Pancreas (tissue), 10 donors: ENCODE measurements at places on chromosomes 2 and 18.
A peak's percentile ranks its signal among the peaks of the same experiment; 100 is the strongest.

DNA sequence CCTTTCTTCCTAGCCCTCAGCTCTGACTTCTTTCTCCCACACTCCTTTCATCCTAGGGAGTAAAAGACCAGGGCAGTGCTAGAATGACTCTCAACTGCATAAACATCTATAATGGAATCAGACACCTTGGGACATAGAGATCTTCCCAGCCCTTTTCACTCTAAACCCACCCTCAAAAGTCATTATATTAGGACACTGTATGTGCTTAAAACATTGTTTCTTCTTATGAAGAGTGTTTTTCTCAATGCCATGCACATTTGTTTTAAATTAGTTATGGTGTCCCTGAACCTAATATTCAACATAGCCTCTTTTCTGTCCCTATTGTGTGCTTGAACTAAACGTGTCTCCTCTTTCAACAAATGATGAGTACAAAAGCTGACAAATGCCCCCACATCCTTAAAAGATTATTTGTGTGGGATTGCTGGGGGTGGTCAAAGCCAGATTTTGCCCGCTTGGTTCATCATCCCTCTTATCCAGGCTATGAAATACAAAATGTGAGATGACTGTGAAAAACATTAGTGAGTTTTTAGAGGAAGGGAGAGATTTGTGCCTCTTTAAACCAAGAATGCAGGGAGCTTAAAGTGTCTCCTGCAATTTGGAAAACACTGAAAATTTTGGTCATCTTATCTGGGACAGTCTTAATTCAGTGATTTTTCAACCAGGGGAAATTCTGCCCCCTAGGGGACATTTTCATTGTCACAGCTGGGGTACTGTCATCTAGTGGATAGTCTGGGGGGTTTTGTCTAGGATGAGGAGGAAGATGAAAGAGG lies 29.0 kb downstream of the SERPINB5 start:
- no peak for DNase-seq

- no peak for DNase-seq
Observed at GRCh38 chr2:236940497-236940896, 145.2 kb upstream of the COPS8 start.

GRCh38 chr2:8312861-8313830 lies 368.7 kb upstream of the ID2 start:
- DNase-seq: no peak

- DNase-seq: no peak
Observed at GRCh38 chr18:24497031-24497754, 36.8 kb downstream of the HRH4 start.

- no peak for DNase-seq
Observed at GRCh38 chr2:189802396-189802912, 18.2 kb downstream of the PMS1 start.

- DNase-seq: no peak
Observed at GRCh38 chr2:5467178-5467905, 224.8 kb upstream of the SOX11 start.

GRCh38 chr2:205914213-205915129 lies 171.5 kb downstream of the INO80D start:
- no peak for DNase-seq

- no peak for DNase-seq
Observed at GRCh38 chr18:44502221-44502620, 178.5 kb upstream of the SETBP1 start.

DNA sequence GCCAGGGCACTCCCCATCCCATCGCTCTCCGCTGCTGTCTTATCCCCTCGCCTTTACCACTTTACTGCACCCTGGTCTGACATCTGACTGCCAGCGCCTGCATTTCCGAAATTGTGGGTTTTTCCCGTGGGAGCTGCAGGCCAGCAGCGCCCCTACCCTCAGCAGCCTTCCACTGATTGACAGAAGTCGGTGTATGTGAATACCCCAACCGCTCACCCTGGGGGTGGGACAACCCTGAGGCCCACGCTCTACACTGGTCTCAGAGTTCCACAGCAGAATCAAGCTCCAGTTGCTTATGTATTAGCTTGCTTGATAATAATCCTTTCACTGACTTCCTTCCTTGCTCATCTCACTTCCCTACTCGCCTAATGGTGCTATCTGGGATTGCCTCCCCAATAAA lies 62.0 kb downstream of the POLE4 start:
- no peak for DNase-seq

- DNase-seq: peak; percentile 86
Observed at GRCh38 chr18:79924814-79925731, 26.4 kb downstream of the SLC66A2 start.

GRCh38 chr2:219286436-219287115 lies 7.4 kb downstream of the DNAJB2 start:
- no peak for DNase-seq

DNA sequence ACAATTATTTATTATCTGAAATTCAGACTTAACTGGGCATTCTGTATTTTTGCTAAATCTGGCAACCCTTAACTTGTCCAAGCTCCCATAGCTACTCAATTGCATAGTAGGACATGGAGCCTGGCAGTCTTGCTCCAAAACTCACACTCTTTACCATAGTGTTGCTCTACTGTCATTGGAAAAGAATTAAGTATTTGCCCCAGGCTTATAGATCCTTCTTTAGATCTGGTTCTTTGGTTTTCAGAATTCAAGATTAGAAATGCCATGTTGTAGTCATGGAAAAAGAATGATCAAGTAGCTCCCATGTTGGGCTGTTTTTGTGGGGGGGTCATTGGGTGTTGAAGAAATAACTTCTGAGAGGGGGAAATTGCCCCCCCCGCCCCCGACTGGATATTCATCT lies 240.9 kb downstream of the WDPCP start:
- DNase-seq: no peak

DNA sequence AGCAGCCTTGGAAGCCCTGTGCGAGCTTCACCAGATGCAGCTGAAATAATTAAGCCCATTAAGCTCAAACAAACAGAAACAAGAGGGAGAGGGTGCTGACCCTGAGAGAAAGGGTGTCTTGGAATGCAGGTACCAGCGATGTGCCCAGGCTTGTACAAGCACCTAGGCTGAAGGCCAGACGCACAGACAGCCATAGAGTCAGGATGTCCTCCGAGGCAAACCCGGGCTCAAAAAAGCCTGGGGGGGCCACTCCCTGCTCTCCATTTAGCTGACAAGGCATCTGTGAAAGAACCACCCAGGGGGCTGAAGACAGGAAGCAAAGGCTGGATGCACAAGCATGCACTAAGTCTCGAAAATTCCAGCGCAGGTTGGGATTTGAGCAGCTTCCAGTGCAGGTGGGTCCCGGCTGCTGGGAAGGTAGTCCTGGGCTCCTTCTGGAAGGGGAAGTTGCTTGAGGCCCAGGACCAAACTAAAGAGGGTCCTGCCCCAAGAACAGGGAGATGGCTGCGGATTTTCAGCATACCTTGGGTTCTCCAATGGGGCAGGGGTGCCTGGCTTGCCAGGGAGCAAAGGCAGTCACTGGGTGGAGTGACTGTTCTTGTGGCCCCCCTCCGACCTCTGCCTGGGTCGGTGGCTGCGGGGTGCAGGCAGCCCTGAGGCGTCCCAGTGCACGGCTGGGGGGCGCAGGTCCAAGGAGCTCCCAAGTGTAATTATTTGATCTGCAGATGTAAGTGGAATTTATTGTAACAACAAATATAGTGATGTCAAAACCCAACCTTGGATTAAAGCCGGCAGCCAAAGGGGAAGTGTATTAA lies 5.9 kb downstream of the GBX2 start:
- no peak for DNase-seq

GRCh38 chr2:96558061-96558460 lies 21.5 kb downstream of the ARID5A start:
- no peak for DNase-seq

- no peak for DNase-seq
Observed at GRCh38 chr2:70029814-70030409, 57.4 kb upstream of the PCBP1 start.

DNA sequence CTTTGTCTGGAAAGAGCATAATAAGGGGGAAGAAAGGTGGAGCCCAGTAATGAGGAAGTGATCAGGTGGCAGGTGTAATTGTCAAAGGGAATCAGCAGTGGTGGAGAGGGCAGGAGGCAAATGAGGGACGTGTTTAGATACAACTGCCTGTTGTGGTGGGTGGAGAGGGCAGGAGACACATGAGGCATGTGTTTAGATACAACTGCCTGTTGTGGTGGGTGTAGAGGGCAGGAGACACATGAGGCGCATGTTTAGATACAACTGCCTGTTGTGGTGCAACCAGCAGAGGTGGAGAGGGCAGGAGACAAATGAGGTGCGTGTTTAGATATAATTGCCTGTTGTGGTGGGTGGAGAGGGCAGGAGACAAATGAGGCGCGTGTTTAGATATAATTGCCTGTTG lies 173.1 kb downstream of the ANKRD30B start:
- no peak for DNase-seq

DNA sequence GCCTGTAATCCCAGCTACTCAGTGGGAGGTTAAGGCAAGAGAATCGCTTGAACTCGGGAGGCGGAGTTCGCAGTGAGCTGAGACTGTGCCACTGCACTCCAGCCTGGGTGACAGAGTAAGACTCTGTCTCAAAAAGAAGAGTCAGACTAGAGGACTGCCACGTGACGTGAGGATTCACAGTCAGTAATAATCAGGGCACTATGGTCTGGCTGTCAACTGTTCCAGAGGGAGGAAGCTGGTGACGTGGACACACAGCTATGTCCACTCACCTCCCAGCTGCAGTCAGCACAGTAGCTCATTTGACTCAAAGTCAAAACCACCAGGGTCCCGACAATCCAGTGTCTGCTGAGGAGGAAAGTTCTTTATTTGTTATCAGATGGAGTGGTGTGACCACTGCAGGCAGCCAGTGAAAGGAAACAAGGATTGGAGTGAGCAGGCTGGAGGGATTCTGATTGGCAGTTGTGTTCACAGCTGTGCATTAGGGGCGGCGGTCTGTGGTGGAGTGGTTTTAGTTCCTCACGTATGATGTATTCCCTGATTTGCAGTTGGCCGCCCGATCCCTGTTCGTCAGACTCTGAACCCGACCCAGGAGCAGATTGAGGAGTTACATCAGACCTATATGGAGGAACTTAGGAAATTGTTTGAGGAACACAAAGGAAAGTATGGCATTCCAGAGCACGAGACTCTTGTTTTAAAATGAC lies 37.9 kb downstream of the MOGAT1 start:
- DNase-seq: peak; percentile 39

- no peak for DNase-seq
Observed at GRCh38 chr2:160870729-160871465, 289.3 kb upstream of the TANK start.

GRCh38 chr2:85674417-85674816 lies 6.4 kb upstream of the SFTPB start:
- no peak for DNase-seq

DNA sequence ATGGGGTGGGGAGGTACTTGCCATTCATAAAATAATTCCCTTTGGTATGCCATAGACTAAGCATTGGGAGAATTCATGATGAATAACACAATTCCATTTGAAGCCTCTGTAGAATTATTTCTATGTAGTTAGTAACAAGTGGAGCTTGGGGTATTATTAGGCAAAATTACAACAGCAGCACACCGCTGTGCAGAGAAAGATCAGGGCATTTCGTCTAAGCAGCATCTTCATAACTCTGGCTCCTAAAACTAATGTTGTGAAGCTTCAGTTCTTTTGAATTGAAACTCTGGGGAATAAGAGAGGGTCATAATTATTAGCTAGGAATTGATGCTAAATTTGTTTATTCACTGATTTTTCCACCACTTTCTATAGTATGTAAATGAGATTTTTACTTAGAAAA lies 630.7 kb downstream of the DCC start:
- no peak for DNase-seq

- no peak for DNase-seq
Observed at GRCh38 chr2:239253701-239254436, 147.0 kb downstream of the HDAC4 start.

GRCh38 chr2:226802573-226802972 lies 3.0 kb upstream of the IRS1 start:
- no peak for DNase-seq

DNA sequence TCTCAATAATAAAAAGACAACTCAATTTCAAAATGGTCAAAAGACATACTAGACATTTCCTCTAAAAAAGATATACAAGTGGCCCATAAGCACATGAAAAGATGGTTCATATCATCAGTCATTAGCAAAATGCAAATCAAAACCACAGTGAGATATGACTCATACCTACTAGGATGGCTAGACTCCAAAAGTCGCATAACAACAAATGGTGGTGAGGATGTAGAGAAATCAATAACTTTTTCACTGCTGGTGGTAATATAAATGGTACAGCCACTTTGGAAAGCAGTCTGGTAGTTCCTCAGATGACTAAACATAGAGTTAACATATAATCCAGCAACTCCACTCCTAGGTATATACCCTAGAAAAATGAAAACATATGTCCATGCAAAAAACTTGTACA lies 242.3 kb upstream of the NOL4 start:
- DNase-seq: no peak

DNA sequence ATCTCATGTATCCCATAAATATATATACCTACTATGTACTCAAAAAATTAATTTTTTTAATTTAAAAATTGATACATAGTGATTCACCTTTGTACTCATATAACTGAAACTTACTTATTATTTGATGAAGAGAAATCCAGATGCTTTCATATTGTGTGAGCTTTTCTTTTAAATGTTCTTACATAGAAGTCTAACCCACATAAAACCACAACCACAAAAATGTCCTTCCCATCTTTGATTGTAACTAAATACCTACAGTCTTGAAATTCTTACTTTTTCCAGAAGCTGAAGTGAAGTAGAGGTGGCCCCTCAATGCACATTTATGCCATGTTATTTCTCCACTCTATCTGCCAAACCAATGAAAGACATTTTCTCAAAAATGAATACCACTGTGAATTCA lies 117.9 kb upstream of the COL5A2 start:
- DNase-seq: no peak

DNA sequence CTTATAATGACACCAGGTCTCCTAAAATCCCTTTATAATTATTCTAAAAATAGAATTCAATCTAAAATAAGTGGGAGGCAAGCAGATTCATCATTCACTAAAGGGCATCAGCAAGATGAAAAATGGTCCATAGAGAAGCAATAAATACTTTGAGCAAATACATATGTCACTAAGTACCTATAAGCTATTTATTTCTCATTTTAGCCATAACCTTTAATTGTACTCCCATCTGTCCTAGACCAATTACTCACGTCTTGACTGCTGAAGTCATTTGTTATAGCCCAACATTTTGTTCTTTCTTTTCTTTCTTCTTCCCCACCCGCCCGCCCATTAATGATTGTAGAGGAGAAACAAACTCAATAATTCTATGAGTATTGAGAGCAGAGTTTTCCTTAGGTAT lies 105.7 kb downstream of the MAP2 start:
- DNase-seq: no peak

DNA sequence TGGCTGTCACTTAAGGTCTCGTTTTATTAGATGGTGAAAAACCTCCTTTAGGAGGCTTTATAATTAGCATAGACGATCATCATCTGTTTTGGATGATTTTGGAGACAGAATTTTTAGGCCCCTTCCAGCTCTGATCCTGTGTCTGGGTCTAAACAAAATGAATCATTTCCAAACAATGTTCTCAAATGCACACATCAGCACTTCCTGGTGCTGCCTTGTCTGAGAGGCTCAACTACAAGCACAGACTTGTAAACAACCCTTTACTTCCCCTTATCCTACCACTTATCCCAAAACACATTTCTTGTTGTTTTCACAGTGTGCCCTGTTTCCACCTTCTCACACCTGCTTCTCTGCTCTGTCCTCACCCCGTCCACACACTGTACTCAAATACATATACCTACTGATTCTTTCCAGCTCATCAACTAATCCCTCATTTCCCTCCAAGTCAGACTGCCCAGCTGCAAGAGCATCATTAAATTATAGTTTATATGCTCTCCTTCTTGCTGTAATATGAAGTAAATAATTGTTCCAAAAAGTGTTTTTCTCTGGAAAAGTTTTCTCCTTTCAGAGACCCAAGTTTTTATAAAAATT lies 71.2 kb upstream of the COL3A1 start:
- DNase-seq: no peak

- DNase-seq: no peak
Observed at GRCh38 chr2:80968450-80968849, 663.9 kb upstream of the LRRTM1 start.
